ENCODE measurements at places on chromosomes 2 and 18.

- no peak for DNase-seq
These were observed 57.1 kb downstream of the CD226 start for GRCh38 chr18:69890558-69890957.

- DNase-seq, result no peak
These were observed 31.0 kb upstream of the REV1 start for GRCh38 chr2:99520813-99521212.

DNA sequence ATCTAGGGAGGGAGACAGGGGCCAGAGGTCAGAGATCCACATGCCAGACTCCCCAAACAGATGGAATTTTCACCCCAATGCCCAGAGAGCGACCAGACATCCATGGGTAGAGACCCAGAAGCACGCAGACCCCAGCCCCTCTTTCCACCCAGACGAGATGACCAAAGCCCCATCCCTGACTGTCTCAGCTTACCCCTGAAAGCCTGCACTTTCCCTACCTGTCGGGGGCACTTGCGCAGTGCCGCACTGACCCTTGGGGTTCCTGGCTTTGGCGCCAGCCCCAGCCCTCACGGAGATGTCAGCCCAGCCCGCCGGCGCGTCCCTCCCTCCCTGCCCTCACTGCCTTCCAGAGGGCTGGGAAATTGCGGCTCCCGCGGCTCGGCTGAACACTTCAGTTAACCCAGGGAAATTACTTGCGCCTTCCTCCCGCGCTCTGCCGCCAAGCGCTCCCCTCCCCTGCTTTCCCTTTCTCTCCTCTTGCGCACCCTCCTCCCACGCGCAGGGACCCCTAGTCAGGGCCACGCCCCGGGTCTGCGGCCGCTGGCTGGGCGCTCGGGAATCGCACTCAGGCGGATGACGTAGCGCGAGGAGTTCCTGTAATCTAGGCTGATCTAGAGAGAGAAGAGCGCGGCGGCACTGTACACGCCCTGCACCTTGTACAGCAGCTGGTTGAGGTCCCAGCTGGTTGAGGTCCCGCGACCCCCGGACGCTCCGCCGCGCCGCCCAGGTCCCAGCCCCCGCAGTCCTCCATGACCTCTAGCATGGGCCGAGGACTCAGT, 12.0 kb downstream of the ALPG start:
- no peak for DNase-seq

DNA sequence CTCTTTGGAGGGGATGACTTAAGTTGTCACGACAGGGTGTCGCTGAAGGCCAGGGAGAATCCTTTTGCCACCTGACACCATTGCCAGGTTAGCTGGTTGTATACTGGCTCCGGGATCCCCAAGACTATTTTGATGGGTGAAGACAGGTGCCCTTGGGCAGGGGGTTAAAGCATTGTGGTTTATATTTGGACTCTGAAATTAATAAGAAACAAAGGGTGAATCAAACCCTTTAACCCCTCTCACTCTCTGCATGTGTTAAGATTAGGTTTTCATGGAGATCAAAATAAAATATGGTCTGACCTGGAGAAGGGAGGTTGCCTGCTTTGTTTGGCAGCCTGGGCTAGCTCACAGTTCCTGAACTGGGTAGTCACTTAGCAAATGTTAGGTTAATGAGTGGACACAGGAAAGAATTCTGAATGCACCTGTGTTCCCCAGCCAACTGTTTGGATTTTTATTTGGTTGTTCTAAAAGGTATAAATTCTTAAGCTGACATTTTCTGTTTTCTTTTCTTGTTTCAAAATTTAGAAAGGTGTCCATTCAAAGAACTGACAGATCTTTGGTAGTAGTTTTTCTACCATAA, 301.7 kb downstream of the KCNS3 start:
- DNase-seq, result no peak

GRCh38 chr2:154849482-154849881, 151.0 kb downstream of the KCNJ3 start:
- no peak for DNase-seq

GRCh38 chr2:70431716-70432347, 121.8 kb downstream of the TGFA start:
- DNase-seq, result no peak

DNA sequence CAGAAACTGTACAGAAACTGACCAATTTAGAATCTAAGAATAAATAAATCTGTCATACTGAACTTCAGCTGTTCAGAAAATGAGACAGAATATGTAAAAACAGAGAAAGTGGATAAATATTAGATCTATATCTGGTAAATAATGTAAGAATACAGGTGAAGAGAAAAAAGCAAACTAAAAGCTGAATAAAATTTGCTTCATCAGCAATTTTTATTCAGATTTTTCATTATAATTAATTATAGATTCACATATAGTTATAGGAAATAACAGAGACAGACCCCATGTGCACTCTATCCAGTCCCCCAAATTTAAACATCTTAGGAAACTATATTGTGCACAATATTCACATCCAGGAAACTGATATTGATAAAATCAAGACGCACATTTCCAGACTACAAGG, 299.2 kb downstream of the EXOC6B start:
- no peak for DNase-seq

GRCh38 chr2:197207106-197207505, 103.5 kb downstream of the ANKRD44 start:
- no peak for DNase-seq

- no peak for DNase-seq
These were observed 14.9 kb upstream of the GNAL start for GRCh38 chr18:11674119-11674518.

GRCh38 chr2:11571170-11571569, 37.3 kb downstream of the GREB1 start:
- DNase-seq, result no peak

DNA sequence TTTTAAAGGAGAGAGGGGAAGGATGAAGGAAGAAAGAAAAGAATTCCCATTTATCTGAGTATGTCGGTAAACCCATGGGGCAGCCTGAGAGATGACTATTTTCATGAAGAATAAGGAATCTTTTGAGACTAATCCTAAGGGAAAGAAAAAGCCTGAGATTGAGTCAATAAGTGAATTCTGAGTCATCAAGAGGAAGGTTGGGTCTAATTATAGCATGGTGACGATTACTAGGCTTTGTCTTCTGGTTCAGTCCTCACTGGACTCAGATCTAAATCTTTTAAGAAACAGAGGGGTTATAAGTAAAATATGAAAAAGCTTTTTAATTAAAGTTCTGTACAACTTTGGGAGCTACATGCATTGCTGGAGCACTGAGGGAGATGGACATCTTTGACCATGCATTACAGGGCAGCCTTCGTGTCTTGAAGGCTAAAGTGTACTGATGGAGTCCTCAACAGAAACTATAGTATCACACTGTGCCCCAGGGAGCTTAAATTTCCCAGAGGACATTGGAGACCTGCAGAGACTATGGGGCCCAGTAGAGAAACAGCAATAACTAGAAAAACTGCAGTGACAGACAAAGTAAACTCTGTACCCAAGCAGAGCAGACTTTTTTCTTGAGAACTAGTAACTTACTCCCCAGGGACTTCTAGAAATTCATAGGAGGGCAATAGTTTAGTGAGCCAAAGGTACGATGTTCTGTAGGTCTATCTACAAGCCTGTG, 260.9 kb downstream of the RAD51AP2 start:
- DNase-seq, result no peak

DNA sequence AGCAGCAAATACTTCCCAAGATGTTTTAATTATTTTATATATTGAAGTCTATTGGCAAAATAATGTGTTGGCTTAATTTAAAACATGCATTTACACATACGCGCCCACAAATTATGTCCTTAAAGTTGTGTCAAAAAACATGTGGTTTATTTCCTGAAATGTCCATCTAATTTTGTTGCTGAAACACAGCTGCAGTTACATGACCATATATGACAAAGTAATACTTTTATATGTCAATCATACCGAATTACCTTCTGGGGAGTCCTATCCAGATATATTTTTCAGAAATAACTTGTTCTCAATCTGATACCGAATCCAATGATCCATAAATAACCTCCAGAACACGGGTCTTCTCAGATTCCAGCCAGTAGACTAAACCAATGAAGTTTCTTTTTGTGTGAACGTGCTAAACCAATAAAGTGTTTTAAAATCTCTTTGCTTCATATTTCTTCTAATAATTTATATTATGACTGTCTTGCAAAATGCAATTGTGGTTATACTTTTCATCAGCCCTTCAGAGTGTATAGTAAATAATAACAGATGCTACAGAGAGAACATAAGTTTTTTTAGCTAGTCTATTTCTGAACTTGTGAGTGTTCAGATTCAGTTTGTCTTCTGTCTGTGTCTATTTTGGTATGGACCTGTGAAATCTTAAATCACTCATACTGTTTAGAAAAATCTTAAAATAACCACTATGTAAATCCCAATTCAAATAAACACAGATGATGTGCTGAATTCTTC, 2.4 kb downstream of the SCG2 start:
- DNase-seq, result no peak

DNA sequence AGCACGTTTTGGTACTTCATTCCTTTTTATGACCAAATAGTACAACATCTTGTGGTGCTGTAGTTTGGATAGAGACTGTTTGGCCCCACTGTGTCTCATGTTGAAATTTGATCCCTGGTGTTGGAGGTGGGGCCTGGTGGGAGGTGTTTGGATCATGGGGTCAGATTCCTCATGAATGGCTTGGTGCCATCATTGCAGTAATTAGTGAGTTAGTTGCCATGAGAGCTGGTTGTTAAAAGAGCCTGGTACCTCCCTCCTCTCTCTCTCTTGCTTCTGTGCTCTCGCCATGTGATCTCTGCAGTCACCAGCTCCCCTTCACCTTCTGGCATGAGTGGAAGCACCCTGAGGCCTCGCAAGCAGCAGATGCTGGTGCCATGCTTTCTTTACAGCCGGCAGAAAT, 50.9 kb downstream of the NCAPH start:
- DNase-seq, result no peak

GRCh38 chr2:137670111-137670510, 294.2 kb upstream of the HNMT start:
- DNase-seq, result no peak

DNA sequence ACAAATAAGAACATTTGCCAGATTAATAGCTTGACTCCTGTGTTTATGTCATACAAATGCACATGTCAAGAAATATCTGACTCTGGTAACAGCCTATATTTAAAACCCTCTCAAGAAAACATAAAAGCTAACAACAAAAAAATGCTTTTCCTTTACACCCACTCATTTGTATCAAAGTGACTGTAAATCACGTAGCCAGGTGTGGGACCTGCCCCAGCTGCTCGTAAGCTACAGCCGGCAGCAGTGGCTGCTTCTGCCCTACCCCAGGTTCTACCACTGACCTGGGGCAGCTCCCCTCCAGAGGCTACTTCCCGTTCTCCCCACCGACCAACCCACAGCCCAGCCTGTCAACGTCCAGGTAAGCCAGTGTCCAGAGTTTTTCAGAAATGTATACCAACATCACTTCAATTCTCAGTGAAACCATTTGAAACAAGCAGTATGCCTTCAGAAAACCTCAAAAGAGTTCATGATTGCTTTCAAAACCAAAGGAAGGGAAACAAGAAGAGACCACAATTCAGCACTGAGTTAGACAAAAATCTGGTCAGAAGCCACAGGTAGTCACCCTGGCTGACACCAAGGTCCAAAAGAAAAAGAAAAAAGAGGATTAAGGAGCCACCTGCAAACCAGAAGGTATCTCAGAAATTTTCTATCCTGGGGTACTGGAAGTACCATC, 40.4 kb downstream of the KIDINS220 start:
- DNase-seq, result peak; percentile 46

- DNase-seq, result peak; percentile 1
These were observed 1552.9 kb upstream of the SLC39A10 start for GRCh38 chr2:194103941-194104659.

- DNase-seq, result no peak
These were observed 2.9 kb upstream of the DSG4 start for GRCh38 chr18:31373641-31374040.

DNA sequence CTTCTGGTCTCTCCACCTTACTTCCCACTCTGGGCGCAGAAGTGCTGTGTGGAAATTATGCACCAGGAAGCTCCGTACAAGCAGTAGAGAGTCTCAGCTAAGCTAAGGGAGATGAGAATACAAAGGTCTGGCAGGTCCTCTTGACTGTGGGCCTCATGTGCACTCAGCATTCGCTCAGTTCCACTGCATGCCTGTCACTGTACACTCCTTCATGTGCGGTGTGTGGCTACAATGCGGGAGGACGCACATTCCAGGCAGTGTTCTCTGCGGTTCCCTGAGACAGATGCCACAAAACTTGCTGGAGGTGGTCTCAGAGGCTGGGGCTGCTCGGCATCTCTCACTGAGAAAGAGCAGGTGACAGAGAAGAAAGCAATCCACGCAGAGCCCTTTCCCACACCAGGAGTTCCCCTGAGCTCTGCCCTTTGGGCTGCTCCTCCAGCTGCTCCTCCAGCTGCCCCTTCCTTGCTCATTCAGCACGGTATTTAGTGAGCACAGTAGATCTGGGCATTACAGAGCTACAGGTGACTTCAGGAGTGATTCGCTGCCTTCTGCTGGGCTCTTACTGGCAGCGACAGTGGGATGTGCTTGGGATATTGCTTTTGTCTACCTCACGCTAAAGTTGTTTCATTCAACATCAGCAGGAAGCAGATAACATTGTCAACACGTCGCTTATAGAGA, 176.6 kb downstream of the SH3RF3 start:
- DNase-seq, result no peak

- no peak for DNase-seq
These were observed 76.9 kb downstream of the TMEM131 start for GRCh38 chr2:97918818-97919217.

DNA sequence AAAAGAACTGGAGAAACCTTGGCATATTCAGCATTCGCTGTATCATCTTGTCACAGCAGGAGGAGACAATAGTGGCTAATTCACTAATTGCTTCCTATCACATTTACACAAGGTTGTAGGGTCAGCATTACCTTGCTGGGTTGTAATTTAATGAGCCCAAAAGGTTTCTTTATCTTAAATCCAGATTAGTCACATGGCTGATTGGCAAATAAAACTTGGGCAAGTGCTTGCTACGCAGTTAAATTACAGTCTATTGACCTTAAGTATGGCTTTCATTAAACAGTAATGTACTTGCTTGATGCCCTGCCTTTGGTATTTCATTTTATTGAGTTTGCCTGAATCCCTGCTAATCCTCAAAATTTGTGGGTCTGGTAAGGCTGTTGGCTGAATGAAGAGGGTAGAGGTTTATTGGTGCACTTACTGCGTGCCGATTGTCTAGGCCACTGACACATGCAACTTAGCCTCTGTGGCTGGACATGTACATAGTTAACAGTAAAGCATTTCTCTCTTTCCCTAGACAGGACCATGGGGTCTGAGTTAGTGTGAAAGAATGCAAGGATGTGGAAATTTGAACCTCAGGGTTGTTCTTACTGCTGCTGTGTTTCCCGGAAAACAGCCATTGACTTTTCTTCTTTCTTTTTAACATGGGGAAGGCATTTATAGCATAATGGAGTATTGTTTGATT, 34.3 kb downstream of the FMNL2 start:
- no peak for DNase-seq

GRCh38 chr2:155708071-155708470, 624.5 kb downstream of the NR4A2 start:
- no peak for DNase-seq

DNA sequence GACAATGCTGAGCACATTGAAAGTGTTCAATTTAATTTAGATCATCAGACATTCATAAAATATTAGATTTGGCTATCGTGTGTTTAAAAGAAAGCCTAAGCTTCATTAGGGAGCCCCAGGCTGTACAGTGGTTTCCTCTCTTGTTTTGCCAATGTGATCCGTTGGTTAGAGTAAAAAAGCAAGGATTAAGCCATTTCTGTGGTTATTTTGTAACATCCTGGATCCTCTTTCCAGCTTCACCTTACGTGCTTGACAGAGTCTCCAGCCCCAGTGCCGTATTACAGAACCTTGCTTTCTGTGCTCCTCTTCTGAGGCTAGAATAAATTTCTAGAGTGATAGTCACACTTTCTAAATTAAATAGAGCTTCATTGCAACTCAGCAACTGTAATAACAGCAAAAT, 289.3 kb upstream of the LINC00305 start:
- DNase-seq, result no peak

GRCh38 chr2:47658646-47659320, 124.2 kb upstream of the MSH6 start:
- no peak for DNase-seq

Data from GM06990 (cell line).